ENCODE measurements at places on chromosomes 12 and 14.

DNA sequence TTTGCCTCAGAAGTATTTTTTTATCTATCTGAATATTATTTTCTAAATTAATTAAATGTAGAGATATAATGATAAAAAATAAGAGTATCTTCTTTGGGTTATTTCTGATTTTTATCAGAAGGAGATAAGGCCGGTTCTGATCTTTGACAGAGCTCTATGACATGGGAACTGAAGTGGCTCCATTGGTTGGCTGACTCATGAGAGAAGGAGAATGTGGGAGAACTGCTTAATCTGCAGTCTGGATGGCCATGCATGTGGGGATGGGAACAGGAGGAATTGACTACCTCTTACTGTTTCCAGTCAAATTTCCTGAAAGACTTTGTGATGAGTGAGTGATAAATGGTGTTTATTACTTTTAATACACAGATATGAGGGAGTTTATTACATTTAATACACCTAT lies 155.8 kb upstream of the ATP2B1 start:
- no peak for DNase-seq

DNA sequence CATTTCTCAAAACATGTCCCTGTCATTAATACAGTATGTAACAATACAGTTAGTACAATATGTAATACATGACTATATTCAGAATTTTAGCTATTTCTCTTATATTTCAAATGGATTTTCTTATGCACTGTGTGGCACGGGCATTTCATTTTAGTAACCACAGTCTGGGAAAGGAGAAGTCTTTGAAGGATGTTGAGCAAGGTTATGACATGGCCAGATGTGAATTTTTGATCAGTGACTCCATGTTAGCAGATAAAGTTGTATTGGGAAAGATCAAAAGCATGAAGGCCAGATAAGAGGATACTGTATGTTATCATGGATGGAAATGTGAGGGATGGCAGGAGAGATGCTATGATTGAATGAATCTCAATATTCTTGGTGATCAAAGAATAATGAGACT lies 285.2 kb downstream of the NAV3 start:
- no peak for DNase-seq

DNA sequence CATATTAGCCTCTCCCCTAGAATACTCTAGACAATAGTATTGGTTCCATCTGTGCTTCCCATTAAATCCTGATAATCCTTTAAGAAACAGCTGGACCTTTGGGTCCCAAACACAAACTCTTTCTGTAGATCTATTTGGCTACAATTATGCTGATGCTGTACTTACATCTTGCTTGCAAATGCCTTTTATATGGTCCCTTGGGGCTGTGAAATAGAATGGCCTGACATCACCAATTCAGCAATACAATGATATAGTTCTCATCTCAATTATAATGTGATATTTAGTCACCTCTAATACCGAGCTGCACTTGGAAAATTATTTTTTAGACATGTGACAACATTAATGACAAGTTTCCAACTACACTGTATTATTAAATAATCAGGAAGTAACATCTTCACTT lies 261.5 kb downstream of the SOX5 start:
- no peak for DNase-seq

- DNase-seq, result no peak
Observed at GRCh38 chr14:31716208-31716607, 155.0 kb downstream of the NUBPL start.

- peak; percentile 58 for DNase-seq
Observed at GRCh38 chr14:61609191-61609843, 86.0 kb upstream of the HIF1A start.

- no peak for DNase-seq
Observed at GRCh38 chr12:115207216-115207915, 523.4 kb upstream of the TBX3 start.

- no peak for DNase-seq
Observed at GRCh38 chr12:109185441-109185840, 69.1 kb downstream of the ACACB start.

- DNase-seq, result no peak
Observed at GRCh38 chr12:105205322-105206048, 30.5 kb downstream of the APPL2 start.

GRCh38 chr12:57360468-57360867 lies 70.4 kb downstream of the R3HDM2 start:
- DNase-seq, result no peak

- DNase-seq, result peak; percentile 71
Observed at GRCh38 chr14:103104654-103105452, 10.3 kb downstream of the EXOC3L4 start.

- no peak for DNase-seq
Observed at GRCh38 chr12:52496054-52496453, 3.0 kb upstream of the KRT6A start.
